ENCODE measurements at places on chromosomes 3 and 15.

- no peak for DNase-seq
Measured at GRCh38 chr3:36827133-36827532, 62.8 kb upstream of the DCLK3 start.

GRCh38 chr3:42020684-42021307, 58.9 kb upstream of the ULK4 start:
- DNase-seq: no peak

DNA sequence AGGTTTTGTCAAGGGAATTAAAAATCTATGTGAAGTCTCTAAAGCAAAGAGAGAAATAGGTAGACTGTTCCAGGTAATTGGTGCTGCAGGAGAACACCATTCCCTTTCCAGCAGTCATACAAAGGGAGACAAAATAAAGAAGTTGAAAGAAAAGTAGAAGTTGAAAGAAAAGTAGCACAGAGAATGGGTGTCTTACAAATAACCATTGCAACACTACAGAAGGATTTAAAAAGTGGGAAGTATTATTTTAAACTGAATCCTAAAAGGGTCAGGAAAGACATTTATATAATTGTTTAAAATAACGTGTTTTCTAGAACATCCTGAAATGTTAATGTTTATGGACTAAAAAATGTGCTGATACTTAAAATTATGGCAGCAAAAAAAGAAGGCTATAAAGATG, 223.8 kb downstream of the RSRC1 start:
- DNase-seq: no peak

DNA sequence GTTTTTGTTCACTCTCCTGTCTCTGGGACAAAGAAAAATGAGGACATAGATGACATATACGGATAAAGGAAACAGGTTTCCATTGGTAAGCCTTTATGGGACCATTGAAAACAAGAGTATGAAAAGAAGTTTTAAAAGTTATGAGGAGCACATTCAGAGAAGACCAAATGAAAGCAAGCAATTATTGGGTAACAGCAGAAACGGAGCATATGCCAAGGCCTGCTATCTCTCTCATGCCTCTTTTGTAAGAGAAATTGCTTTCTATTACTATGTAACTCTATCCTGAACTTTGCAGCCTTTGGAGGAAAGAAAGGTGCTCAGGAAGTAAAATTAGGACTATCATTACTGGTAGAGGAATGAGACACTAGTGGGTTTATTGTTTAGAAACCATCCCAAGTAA, 14.9 kb upstream of the DPH6 start:
- no peak for DNase-seq

DNA sequence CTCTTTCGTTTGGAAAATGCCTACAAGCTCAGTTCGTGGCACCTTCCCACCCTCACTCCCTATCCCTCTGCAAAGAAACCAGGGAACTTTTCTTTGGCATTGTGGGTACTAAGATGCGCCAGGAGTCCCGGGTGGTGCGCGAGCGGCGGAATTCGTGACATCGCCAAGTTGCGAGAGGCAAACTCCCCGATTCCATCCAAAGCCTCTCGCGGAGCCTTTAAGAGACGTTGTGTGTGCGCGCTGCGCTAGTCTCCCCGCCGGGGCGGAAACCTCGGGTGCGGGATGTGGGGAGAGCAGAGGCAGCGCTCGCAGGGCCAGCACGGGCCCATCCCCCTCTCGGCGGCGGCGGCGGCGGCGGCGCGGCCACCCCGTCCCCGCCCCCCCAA, 443 bp upstream of the NR2F2 start:
- peak; percentile 62 for DNase-seq

GRCh38 chr3:5462086-5462485, 274.6 kb downstream of the EDEM1 start:
- DNase-seq: no peak

DNA sequence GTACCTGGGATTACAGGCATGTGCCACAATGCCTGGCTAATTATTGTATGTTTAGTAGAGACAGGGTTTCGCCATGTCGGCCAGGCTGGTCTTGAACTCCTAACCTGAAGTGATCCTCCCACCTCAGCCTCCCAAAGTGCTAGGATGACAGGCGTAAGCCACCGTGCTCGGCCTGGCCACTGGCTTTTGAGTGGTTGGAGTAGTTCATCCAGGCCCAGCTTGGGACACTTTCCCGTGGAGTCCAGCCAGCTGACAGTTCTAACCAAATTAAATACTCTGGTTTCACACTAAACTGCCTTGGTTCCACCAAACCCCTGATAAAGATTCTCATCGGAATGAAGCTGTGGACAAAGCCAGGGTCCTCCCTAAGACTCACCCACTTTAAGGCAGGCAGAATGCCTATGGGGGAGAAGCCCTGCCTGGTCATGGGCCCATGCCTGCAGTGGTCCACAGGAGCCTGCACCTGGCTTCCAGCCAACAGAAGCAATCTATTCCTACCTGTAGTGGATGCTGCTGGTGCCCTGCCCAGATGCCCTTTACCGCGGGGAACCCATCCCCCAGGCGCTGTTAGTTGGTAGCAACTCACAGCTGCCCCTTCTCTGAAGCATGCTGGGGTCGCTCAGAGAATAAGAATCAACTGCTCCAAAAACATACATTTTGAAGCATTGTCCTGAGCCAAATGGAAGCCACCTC, 5.2 kb upstream of the SLC28A1 start:
- no peak for DNase-seq
